Bronchus fibroblast of lung (primary cell): ENCODE measurements at places on chromosomes 11 and 22. TPM values are rescaled to one million over a fixed set of nuclear protein-coding genes. Genes with fewer than 3 reads are reported as not detected.

CLMP gene
- total RNA-seq = 74.0 and 90.7 TPM in 2 replicates

NXPE1 gene
- not detected in 2 replicates for total RNA-seq

CYP2D6 gene
- total RNA-seq = 0.15 and 0.17 TPM in 2 replicates

RNF26 gene
- 16.0 and 16.6 TPM in 2 replicates for total RNA-seq

LIF gene
- total RNA-seq = 2.4 and 2.9 TPM in 2 replicates

PLEKHB1 gene
- total RNA-seq = 0.89 and 1.0 TPM in 2 replicates

OR8B3 gene
- total RNA-seq = not detected in 2 replicates

FAM180B gene
- total RNA-seq = not detected in 2 replicates

STK33 gene
- 5.9 and 6.1 TPM in 2 replicates for total RNA-seq

RAG2 gene
- not detected in 2 replicates for total RNA-seq

SLC17A6 gene
- total RNA-seq = not detected in 2 replicates

INS gene
- not detected in 2 replicates for total RNA-seq

GDPD4 gene
- total RNA-seq = not detected in 2 replicates

SGSM1 gene
- not detected in 2 replicates for total RNA-seq
